KBM-7 (cell line): ENCODE measurements at places on chromosomes 12 and 14.
A peak's percentile ranks its signal among the peaks of the same experiment; 100 is the strongest.

DNA sequence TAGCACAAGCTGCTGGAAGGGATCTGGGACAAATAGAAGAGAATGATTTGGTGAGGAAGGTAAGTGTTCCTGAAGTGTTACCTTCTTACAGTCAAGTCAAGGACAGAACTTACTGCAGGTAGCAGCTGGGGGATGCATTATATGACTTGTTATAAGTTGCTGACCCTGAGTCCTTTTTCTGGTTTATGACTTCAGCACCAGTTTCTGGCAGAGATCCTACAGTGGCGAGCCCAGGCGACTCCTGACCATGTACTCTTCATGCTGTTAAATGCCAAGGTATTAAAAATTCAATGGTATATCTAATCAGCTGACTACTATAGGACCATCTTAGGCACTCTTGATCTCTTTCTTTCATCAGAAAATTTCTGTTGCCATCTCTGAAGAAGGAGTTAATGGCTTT is 45.1 kb upstream of the ATF1 start:
- no peak for DNase-seq

GRCh38 chr14:74919421-74920165 is 3.5 kb downstream of the RPS6KL1 start:
- no peak for DNase-seq

GRCh38 chr12:26239122-26239851 is 43.9 kb downstream of the SSPN start:
- DNase-seq, result peak; percentile 24

DNA sequence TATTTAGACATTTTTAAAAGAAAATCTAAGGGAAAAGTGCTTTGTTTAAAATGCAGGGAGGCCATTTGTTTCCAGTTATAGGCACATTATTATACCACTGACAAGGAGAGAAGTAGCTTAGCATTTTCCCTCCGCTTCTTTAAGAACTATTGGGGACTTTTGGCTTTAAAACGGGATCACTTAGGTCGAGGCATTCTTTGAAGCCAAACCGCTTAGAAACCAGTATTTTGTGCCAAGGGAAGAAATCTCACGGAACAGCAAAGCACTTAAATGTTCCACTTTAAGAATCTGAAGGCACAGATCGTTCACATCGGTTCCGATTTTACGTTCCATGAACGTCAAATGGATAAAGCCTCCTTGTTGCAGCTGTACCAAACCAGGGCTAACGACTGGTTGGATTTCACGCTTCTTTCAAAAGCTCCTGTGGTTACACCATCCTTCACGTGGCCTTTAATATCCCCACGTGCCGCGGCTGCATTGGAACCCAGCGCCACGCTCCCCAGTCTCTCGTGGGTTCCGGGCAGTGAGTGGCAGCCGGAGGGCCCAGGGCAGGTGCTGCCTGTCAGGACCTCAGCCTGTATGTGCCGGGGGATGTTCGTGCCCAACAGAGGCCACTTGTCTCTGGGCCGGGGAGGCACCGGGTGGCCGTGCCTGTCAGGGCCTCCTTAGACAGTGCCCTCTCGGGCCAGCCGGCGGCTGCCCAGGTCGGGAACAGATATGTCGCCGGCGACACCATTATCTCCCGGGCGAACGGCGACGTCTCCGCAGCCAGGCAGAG is 195.4 kb downstream of the KIF26A start:
- DNase-seq, result no peak

DNA sequence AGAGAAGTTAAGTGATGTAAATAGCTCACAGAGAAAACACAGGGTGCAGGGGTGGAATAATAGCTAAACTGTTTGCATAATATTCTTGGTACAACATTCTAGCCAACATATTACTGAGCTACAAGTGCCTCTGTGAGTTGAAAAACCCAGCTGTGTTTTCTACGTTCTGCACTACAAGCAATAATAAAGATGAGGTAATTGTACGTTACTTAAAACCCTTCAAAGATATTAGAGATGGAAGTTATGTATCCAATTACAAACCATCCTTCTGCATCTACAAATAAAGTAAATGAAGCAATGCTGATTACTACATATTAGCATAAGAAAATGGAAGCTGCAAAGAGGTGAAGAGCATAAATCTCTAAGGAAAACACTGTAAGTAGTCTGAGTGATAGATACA is 271.4 kb downstream of the SSPN start:
- DNase-seq, result no peak

DNA sequence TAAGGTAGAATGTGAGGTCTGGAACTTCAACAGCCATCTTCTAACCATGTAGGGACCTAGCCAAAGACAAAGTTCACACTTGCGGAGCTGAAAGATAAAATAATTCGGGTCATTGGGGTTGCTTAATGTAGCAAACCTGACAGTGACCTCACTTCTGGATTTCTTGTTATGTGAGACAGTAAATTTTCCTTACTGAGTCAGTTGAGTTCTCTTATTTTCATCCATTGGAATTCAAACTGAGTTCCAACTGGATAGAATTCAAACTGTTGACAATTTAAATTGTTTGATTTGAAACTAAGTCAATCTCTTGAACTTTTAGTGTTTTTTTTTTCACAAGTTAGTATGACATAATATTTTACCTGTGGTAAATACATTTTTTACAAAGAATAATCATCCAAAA is 406.5 kb downstream of the ADAMTS20 start:
- no peak for DNase-seq

DNA sequence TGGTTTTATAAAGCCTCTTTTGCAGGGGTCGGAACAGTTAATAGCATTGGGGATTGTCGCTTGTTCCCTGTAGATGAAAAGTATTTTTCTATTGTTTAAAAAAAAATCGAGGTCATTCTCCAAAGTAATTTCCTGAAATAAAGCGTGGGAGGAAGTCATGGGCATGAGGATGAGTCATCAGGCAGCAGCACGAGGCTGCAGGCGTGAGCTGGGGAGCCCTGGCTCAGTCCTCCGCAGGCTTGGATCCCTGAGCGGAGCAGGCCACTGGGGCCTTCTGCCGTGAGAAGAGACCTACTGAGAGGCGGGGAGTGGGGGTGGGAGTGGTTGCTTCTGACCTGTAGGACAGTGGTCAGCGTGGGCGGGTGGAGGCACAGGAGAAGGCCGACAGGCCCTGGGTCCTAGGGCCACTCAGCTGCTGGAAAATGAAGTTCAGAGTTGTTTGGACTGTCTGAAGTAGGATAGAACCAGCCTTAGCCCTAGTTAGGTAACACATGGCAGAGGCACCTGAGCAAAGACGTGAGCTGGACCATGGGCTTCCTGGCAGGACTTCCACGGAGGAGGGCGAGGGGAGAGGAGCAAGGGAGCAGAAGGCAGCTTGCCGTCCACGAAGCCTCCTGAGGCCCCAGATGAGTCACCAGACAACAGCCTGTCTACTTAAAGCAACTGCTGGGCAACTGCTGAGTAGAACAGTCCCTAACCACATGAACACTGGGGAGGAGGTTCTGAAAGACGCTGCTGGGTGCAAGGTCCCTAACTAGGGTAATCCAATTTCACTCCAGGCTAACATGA is 21.1 kb upstream of the LGALS3 start:
- DNase-seq, result peak; percentile 83

- peak; percentile 25 for DNase-seq
Measured at GRCh38 chr12:51870504-51870903, 17.4 kb upstream of the ANKRD33 start.

- no peak for DNase-seq
Measured at GRCh38 chr12:98901189-98901588, 256.1 kb downstream of the APAF1 start.

- peak; percentile 65 for DNase-seq
Measured at GRCh38 chr14:53055003-53055402, 98.1 kb downstream of the DDHD1 start.

DNA sequence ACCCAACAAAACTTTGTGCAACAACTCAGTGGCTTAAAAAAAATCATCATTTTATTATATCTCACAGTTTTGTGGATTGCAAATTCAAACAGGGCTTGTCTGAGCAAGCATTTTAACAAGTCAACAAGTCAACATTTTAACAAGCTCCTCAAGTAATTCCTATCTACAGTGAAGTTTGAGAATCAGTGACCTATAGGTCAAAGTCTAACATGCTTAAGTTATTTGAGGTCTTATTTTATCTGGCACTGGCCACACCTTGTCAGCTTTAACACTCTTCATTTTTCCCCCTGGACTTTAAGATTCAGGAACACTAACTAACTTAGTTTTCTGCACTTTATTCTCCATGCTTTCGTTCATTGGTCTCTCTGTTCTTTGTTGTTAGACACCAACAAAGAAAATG is 71.2 kb upstream of the PELI2 start:
- DNase-seq, result no peak

DNA sequence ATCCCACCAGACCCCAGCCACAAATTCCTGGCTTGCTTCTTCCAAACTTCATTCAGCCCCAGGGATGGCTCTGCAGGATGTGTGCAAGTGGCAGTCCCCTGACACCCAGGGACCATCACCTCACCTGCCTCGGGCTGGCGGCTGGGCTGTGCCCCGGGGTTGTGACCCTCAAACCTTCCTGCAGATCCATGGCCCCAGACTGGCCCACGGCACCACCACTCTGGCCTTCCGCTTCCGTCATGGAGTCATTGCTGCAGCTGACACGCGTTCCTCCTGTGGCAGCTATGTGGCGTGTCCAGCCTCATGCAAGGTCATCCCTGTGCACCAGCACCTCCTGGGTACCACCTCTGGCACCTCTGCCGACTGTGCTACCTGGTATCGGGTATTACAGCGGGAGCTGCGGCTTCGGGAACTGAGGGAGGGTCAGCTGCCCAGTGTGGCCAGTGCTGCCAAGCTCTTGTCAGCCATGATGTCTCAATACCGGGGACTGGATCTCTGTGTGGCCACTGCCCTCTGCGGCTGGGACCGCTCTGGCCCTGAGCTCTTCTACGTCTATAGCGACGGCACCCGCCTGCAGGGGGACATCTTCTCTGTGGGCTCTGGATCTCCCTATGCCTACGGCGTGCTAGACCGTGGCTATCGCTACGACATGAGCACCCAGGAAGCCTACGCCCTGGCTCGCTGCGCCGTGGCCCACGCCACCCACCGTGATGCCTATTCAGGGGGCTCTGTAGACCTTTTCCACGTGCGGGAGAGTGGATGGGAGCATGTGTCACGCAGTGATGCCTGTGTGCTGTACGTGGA is at the start of gene PSMB11:
Gene PSMB11, plus strand, starts transcription at position 51 of the 804 bp plus-strand sequence. Its CDS starts 14 bp downstream, at position 65.
- no peak for DNase-seq
